Thoracic aorta (tissue), 2 donors: ENCODE measurements at places on chromosomes 11 and 22.

- DNase-seq: no peak
These were observed 360.3 kb downstream of the TENM4 start for GRCh38 chr11:79080551-79080950.

GRCh38 chr11:106761240-106761639 lies 257.0 kb downstream of the GUCY1A2 start:
- DNase-seq: no peak

- DNase-seq: no peak
These were observed 108.2 kb downstream of the SIK3 start for GRCh38 chr11:116990061-116990473.

- DNase-seq: no peak
These were observed 90.5 kb downstream of the PDE2A start for GRCh38 chr11:72583616-72584292.

GRCh38 chr11:35424157-35424940 lies 5.0 kb upstream of the SLC1A2 start:
- no peak for DNase-seq

- no peak for DNase-seq
These were observed 41.9 kb downstream of the BID start for GRCh38 chr22:17732251-17732854.

- DNase-seq: no peak
These were observed 7.6 kb downstream of the FXYD2 start for GRCh38 chr11:117816846-117817367.

DNA sequence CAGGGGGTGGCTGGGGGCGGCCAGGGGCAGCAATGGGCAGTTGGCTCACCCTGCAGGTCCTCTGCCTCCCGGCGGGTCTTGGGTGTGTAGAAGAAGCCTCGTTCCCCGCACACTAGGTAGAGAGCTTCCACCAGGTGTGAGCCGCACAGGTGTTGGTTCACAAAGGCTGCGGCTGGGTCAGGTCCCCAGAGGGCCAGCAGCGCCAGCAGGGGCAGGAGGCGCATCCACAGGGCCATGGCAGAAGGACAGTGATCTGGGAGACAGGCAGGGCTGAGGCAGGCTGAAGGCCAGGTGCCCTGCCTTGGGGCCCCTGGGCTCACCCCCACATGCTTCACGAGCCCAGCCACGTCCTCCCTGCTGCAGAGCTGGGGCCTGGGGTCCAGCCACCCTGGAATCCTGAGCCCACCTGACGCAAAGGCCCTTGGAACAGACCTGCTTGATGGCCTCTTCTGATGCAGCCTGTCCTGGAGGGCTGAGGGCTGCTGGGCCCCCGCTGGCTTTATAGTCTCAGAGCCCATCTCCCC lies at the start of gene INS:
Gene INS, minus strand, starts transcription at position 474 of the 524 bp plus-strand sequence. Its CDS starts 238 bp downstream, at position 236.
- DNase-seq: no peak

- no peak for DNase-seq
These were observed 39.4 kb downstream of the PC start for GRCh38 chr11:66918741-66919140.

GRCh38 chr11:29173660-29174062 lies 843.2 kb downstream of the KCNA4 start:
- DNase-seq: no peak

- no peak for DNase-seq
These were observed 5.5 kb downstream of the H19 start for GRCh38 chr11:1992111-1992510.
